ENCODE measurements at places on chromosomes 5 and 9. TPM values are rescaled to one million over a fixed set of nuclear protein-coding genes. Genes with fewer than 3 reads are reported as not detected.

HSD17B4 gene
- total RNA-seq = 51.9 TPM

DNA sequence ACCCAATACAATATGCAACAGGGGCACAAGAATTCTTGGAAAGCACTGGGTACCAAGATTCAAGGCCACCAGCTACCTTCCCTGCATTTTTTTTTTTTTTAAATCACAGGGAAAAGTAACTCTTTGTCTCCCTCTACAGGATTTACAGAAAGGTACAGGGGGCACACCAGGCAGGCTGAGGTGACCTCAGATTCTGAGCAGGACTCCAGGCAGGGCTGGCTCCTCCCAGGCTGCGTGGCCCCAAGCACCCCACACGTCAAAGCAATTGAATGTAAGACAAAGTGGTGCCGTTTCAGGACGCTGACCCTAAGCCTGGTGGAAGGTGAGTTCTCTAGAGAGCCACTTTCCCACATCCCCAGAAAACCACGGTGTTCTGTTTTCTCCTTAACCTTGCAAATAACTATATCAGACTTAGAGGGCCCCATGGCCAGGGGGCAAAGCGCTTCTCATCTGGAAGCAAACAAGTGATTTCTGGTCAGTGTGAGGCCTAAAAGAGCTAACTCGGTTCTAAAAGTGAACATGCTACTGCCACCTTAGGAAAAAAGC, 222.6 kb downstream of the ROR2 start:
- peak; percentile 58 for DNase-seq

- DNase-seq = no peak
These were observed 367.4 kb upstream of the SMARCA2 start for GRCh38 chr9:1647776-1648175.

PWWP2A gene
- 37.6 TPM for total RNA-seq

DNA sequence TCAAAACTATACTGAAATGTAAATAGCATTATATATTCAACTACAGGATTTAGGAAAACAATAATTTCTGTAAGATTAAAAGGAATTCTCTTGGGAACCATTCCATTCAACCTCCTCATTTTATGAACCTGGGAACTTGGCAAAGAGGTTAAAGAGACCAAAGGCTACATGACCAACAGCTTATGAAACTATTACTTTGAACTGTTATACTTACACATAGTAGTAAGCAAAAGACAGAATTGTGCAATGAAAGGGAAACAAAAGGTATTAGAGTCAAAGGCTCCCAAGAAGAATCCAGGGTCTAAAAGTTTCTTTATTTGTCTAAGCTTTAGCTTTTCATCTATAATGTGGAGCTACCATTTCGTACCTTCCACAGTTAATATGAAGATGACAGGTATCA, 7.2 kb downstream of the C9orf72 start:
- DNase-seq = no peak

Data from natural killer cell (primary cell).